ENCODE measurements at places on chromosomes 16 and 17.
A peak's percentile ranks its signal among the peaks of the same experiment; 100 is the strongest.

DNA sequence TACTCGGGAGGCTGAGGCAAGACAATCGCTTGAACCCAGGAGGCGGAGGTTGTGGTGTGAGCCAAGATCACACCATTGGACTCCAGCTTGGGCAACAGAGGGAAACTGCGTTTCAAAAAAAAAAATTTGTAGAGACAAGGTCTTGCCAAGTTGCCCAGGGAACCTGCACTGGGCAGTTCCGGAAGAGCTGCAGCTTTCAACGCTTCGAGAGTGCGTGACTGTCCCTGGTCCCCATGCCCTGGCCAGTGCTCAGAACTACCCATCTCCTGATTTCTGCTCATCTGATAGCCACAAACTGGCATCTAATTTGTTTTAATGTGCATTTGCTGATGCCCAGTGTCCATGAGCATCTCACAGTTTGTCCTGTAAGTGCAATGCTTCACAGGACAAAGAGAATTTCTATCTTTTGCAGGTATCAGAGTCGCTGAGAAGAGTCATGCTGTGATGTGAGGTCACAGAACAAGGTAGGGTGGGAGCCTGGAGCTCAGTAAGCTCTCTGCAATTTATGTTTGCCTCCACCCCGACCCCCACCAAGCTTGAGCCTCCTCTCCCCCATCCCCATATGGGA lies 3.9 kb downstream of the ACTG1 start:
- no peak for DNase-seq

- no peak for DNase-seq
Measured at GRCh38 chr17:73278465-73279453, 17.1 kb upstream of the CPSF4L start.

- peak; percentile 58 for DNase-seq
Measured at GRCh38 chr17:7523033-7523432, 25.8 kb upstream of the TNFSF12 start.

- no peak for DNase-seq
Measured at GRCh38 chr17:59362811-59363205, 31.4 kb downstream of the YPEL2 start.

DNA sequence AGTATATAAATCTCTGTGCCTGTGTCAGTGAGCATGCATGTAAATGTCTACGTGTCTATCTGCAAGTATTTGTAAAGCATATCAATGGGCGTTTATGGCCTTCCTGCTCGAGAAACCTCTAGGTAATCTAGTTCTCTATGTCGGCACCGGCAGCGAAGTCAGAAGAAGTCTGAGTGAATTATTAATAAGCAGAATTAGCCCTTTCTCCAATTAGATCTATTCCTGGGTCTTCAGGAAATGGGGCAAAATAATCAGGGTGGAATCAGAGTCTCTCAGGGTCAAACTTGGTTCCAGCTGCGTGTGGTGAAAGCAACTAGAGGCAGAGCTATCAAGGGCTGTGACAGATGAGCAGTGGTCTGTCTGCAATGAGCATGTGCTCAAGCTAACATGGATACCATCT lies at the start of gene C17orf78:
Gene C17orf78 (plus strand): TSS at position 280 of the 400 bp plus-strand sequence. CDS start 108 bp downstream, at position 388.
- no peak for DNase-seq

GRCh38 chr16:8850279-8850885 lies 18.4 kb downstream of the CARHSP1 start:
- DNase-seq: no peak

GRCh38 chr16:15509593-15510535 lies 75.5 kb downstream of the BMERB1 start:
- peak; percentile 59 for DNase-seq

DNA sequence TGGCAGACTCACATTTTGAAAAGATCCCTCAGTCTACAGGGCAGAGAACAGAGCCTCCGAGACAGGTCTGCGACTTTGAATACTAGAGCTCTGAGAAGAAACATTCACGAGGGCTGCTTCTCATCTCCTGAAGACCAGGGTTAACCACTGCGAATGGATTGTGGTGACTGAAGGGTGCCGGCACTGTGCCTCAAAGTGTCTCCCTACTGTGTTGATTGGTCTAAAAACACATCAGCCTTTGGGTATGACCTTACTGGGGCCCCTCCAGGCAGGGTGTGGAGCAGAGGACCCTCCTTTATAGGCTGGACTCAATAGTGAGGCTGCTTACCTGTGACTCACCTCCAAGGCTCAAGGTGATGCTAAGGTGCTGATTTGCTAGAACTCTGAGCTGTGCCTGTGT lies 2.6 kb upstream of the LGALS9 start:
- no peak for DNase-seq

All from activated naive CD4-positive, alpha-beta T cell treated with anti-CD3 and anti-CD28 coated beads, Interleukin-2, amount 50 U/mL, for 72 hours (primary cell).